ENCODE measurements at places on chromosomes 7 and 10. TPM values are rescaled to one million over a fixed set of nuclear protein-coding genes. Genes with fewer than 3 reads are reported as not detected.

The ZNF25 gene
- 24.0 TPM for total RNA-seq

The UCMA gene
- not detected for total RNA-seq

The IGFBP1 gene
- total RNA-seq: not detected

The SH2D4B gene
- total RNA-seq: 0.49 TPM

The TBL2 gene
- 40.5 TPM for total RNA-seq

The LIPK gene
- total RNA-seq: not detected

The MSRB2 gene
- total RNA-seq: 15.1 TPM

The HOXA7 gene
- 2.8 TPM for total RNA-seq

Measured in subcutaneous adipose tissue (tissue), 4 donors.